ENCODE measurements at places on chromosomes 5 and 9. TPM values are rescaled to one million over a fixed set of nuclear protein-coding genes. Genes with fewer than 3 reads are reported as not detected.

The C9orf153 gene
- total RNA-seq, result 0.98 TPM

The SLC12A2 gene
- total RNA-seq, result 96.6 TPM

The NPR2 gene
- total RNA-seq, result 41.8 TPM

The SUSD3 gene
- total RNA-seq, result 6.6 TPM

The TRIM36 gene
- 3.7 TPM for total RNA-seq

The N4BP3 gene
- total RNA-seq, result 2.6 TPM

The TMEM252 gene
- not detected for total RNA-seq

The LCN6 gene
- 7.0 TPM for total RNA-seq

The IFNK gene
- not detected for total RNA-seq

The PHPT1 gene
- 76.4 TPM for total RNA-seq

The ECSCR gene
- 32.3 TPM for total RNA-seq

The NR2F1 gene
- total RNA-seq, result 181 TPM

The TBC1D2 gene
- total RNA-seq, result 16.3 TPM

The CORO2A gene
- 3.7 TPM for total RNA-seq

The COL27A1 gene
- 42.4 TPM for total RNA-seq

The NUTM2G gene
- total RNA-seq, result not detected

The TMEM215 gene
- total RNA-seq, result 9.7 TPM

The RAB3C gene
- total RNA-seq, result 6.1 TPM

The OR1J2 gene
- not detected for total RNA-seq

The GARIN3 gene
- not detected for total RNA-seq

The ADAMTS13 gene
- 4.6 TPM for total RNA-seq

The PDCD1LG2 gene
- 3.0 TPM for total RNA-seq

The BTNL8 gene
- 0.53 TPM for total RNA-seq

The FOXI1 gene
- total RNA-seq, result not detected

The SLCO6A1 gene
- total RNA-seq, result not detected

The DBH gene
- total RNA-seq, result 0.13 TPM

The PCA3 gene
- total RNA-seq, result 0.18 TPM

The ARHGEF28 gene
- total RNA-seq, result 51.8 TPM

The NR2F1-AS1 gene
- 49.3 TPM for total RNA-seq

The NMUR2 gene
- not detected for total RNA-seq

The TRUB2 gene
- 13.0 TPM for total RNA-seq

The TMEFF1 gene
- 1.5 TPM for total RNA-seq

The ACOT12 gene
- total RNA-seq, result not detected

The MAMDC2 gene
- total RNA-seq, result 18.5 TPM

The ZBTB26 gene
- 10.0 TPM for total RNA-seq

The PKD2L2 gene
- total RNA-seq, result not detected

The SAXO1 gene
- 0.49 TPM for total RNA-seq

Measured in sciatic nerve (tissue), 2 donors.